ENCODE measurements at places on chromosomes 12 and 14.

DNA sequence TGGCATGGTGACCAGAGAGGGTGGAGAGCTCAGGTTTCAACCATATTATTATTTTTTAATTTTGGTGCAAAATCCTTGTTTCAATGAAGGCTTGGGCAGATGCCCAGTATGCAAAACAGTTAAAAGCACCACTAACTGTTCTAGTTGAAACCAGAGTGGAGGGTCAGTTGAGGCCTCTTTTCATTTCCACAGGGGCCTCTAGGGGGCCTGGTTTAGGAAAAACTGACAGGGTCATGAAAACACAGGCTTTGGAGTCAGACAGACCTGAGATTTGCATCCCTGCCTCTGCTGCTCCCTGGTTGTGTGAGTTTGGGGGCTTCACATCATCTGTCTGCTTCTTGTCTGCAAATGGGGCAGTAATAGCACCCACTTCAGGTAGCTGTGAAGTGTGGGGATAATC, 3.3 kb upstream of the RPH3A start:
- DNase-seq, result no peak

DNA sequence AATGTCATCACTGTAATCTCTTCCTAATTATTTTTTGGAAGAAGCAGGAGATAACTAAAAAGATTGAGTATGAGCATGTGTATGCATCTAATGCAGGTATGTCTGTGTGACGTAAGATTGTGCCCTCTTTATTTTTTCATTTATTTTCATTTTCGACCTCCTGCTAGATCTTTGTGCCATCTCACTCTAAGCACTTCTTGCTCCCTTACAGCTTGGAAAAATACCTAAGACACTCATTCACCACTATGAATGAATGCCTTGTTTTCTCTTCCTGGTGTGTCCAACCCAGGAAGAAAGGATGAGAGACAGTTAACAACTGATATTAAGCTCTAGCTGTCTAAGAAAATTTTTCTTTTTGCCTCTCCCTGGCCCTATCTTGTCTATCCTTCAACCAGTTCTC, 76.8 kb upstream of the CISTR start:
- DNase-seq, result no peak

DNA sequence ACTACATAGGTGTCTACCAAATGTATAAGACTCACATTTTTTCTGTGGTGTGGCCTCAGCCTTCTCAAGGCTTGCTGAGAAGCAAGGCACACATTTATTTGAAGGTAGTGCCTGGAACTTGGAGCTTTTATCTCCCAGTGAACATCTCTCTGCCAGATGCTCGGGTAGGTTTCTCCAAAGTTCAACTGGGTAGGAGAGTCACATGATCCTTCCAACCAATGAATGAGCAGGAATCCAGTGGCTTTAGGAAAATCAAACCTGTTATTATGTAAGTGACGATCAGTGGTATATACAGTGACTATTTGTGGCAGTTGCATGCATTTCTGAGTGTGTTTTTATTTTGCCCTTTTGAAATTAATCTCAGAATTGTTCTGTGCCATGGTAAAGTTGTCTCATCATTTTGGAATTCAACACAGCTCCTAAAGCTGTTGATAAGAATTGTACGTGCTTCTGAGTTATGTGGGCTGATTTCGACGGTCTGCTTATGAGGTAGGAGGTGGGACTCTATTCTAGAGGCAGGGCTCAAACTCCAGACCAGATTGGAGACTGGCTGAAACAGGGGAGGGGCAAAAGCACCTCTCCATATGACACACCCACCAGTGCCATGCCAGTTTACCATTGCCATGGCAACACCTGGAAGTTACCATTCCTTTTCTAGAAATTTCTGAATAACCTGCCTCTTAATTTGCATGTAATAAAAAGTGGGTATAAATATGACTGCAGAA, 57.6 kb downstream of the EID3 start:
- DNase-seq, result no peak

- no peak for DNase-seq
These were observed 912.7 kb upstream of the LRFN5 start for GRCh38 chr14:40694023-40694422.

DNA sequence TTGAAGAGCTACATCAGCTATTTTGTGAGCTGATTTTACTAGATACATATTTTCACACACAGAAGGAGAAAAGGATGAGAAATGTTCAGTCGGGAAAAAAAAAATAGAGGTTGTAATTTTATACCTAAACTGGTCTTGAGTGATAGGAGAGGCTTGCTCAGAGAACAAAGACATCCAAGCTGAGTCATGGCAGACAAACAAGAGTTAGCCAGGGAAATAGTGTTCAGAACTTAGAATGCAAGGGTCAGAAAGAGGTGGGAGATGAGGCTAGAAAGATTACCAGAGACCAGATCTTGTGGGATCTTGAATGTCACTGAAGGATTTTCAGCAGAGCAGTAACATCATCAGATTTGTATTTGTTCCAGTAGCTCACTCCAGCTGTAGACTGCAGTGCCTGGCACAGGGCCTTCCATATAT, 121.9 kb upstream of the ATF1 start:
- DNase-seq, result no peak

DNA sequence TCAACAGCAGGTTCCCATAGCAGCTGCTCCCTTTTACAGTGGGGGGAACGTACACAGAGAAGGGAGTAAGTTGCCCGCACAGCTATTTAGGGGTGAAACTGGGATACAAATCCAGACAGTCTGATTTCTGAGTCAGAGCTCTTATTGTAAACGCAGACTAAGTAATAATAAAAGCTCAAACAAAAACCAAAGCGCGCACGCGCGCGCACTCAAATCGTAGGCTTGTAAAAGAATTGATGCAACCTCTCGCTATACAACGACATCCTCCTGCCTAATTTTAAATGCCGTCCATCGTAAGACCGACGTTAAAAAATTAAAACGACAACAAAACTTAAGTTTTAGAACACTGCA, 747 bp upstream of the DACT1 start:
- no peak for DNase-seq

DNA sequence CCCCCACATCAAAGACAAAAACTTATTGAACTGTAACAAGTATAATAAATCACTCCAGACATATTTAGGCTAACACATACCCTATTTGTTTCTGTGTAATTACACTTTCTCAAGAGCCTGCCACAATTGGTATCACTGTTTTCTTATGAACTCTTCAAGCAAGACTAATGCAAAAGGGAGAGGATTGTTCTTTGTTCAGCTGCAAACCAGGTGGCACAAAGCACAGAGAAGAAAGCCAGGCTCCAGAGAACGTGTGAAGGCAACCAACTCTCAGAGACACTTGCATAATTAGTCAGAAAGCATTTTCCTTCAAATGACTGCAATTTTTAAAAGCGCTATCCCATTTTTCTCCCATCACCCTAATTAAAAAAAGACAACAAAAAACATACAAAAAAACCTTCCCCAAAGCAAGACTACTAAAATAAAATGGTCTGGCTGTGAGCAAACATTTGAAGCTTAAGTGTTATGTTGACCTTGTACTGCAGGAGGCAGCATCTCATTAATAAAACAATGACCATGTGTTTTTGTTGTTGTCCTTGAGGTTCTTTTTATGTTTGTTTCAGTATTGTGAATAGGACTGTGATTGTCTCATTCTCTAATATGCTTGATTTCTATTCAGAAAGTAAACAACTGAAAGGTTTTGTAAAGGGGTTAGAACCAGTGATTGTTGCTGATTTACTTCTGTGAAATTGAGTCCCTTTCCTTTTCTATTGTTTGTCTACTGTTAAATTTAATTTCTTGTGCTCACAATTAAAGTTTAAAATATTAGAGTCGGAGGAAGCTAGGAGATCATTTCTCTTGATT, 452.7 kb upstream of the PDE3A start:
- DNase-seq, result no peak

DNA sequence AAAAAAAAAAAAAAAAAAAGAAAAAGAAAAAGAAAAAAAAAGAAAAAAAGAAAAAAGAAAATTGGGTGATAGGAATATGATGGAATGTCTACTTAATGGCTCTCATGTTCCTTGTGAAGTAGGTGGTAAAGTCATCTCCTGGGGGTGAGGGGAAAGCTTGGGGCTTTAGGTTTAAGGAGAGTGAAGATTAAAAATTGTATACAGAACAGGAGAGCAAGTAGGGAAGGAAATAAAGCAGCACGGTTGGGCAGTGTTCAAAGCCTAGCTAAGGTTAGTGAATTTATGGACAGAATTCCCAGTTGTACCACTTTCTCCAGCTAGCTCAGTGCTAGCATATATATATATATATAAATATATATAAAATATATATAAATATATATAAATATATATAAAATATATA, 40.0 kb upstream of the SLC2A13 start:
- no peak for DNase-seq

GRCh38 chr14:59871166-59871495, 555 bp upstream of the RTN1 start:
- no peak for DNase-seq

DNA sequence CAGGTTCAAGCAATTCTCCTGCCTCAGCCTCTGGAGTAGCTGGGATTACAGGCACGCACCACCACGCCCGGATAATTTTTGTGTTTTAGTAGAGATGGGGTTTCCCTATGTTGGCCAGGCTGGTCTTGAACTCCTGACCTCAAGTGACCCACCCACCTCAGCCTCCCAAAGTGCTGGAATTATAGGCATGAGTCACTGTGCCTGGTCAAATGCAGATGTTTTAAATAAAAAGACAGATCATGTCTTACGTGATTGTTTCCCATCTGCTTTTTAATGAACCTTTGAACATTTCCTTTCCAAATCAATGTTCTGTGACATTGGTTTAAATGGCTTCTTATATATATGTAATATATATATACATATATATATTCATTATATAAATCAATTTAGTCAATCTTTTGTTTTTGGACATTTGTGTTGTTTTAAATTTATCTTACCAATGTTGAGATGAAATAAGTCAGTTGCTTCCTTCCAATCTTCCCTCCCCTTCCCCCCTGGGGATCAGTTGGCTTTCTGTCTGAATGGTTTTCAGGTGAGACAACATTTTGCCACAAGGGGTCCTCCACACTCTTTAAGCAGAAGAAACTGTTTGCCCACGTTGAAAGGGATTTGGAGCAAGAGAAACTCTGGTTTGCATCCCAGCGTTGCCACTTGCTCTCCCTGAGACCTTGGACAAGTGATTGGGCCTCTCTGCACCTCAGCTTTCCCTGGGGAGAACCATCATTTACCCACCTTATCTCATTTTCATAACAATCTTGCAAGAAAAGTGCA, 47.6 kb upstream of the RBM19 start:
- no peak for DNase-seq

GRCh38 chr14:20873370-20874177, 17.6 kb upstream of the RNASE3 start:
- DNase-seq, result peak; percentile 56

GRCh38 chr12:72278894-72279293, 6.7 kb downstream of the TRHDE start:
- no peak for DNase-seq

DNA sequence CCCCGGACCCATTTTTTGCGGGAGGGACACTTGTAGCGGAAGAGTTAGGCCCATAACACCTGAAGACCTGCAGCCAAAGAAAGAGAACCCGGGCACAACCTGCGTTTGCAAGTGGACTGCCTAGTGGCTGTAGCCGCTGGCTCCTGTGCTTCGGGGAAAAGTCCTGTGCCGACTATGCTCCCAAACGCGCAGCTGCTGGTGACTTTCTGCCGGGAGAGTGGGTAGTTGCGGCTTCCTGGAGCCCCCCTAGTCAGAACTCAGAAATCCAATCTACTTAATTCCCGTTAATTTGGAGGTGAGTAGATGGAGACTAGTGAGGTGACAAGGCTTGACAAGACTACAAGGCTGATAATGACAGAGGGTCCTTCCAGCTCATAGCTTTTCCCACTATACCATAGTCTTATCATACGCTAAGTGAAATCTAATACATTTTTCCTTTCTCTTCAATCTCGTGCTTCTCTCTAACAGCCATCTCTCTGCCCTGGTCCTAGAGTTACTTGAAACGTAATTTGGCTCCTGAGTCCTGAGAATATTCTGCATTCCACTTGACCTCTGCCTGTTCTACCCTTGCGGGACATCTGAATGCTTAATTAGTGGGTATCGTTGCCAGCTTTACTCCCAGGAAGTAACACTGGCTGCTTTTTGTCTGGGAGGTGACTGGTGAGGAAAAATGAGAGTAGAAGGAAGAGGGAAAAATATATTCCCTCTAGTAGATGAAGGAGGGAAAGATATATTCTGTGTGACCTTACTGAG, 556 bp downstream of the MTHFD1 start:
- DNase-seq, result no peak

- no peak for DNase-seq
These were observed 3.3 kb downstream of the GUCY2C start for GRCh38 chr12:14693116-14693515.

DNA sequence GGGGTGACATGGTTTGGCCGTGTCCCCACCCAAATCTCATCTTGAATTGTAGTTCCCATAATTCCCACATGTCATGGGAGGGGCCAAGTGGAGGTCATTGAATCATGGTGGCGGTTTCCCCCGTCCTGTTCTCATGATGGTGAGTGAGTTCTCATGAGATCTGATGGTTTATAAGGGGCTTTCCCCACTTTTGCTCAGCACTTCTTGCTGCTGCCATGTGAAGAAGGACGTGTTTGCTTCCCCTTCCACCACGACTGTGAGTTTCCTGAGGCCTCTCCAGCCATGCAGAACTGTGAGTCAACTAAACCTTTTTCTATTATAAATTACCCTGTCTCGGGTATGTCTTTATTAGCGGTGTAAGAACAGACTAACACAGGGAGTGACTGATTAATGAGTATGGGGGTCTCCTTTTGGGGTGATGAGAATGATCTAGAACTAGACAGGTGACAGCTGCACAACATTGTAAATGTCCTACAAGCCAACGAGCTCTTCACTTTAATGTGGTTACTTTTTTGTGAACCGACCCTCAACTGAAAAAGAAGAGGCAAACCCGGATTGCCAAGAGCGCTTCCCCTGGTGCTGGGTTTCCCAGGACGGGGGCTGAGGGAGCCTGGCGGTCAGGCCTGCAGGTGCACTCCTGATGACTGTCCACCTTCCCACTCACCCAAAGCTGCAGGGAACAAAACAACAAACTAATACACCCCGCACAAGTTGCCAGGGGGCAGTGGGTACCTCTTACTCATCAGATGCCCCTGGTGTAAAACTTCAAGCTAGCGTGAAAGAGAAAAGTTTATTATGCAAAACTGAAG, 90.1 kb downstream of the NCOR2 start:
- DNase-seq, result no peak

DNA sequence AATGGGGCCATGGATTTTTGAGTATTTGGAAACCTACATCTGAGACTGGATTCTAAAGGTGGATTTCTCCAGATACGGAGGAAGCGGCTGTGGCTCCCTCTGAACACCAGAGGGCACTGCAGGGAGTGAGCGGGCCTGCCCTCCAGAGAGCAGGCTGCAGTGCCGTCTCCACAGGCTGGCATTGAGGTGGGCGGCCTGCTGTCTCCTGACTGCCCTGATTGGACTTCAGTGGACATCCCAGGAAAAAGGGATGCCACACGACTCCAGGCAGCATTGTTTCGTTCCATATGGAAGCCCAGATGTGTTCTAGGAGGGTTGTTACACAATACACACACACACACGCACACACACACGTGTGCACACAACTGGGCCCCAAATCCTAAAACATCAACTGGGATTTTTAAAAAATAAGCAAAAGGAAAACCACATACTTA, 20.9 kb upstream of the ANO2 start:
- peak; percentile 17 for DNase-seq

Data from T follicular helper cell (primary cell).